ENCODE measurements at places on chromosomes 3 and 15.

DNA sequence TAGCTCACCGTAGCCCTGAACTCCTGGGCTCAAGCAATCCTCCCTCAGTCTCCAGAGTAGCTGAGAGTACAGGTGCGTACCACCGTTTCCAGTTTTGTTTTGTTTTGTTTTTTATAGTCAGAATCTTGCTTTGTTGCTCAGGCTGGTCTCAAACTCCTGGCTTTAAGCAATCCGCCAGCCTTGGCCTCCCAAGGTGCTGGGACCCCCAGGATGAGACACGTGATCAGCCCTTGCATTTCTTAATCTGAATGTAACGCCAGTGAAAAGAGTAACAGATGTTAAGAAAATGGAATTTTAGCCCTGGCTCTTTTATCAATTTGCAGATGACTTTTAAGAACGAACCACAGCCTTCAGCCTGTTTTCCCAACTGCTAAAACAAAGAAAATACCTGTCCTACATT lies 451.3 kb downstream of the SHQ1 start:
- no peak for DNase-seq

DNA sequence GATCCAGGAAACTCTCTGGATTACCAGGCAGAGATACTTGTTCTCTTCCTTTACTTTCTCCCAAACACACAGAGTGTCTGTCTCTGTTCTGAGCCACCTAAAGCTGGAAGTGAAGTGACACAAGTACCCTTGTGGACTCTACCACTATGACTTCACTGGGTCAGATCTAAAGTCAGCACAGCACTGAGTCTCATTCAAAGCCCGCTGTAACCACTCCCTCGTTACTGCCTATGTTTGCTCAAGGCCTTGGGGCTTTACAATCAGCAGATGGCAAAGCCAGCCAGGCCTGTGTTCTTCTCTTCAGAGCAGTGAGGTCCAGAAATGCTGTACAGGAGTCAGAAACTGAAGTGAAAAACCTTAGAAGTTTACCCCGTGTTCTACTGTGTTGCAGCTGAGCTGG lies 588.3 kb upstream of the SEMA6D start:
- no peak for DNase-seq

DNA sequence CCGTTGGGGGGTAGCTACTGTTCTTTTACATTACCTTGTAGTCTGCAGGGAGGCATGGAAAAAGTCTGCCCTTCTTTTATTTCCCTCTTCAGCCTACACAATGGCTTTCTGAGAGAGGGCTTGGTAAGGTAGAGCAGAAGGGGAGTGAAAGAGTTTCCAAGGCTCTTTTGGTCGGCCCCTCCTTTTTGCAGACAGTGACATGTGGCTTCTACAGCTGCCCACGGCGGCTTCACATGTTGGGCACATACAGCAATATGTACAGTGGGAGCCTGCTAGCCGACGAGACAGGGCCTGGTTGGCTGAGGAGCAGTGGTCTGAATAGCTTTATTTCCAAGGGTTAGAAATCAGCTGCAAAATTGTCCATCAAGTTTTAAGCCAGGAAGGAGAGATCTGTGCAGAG lies 4.0 kb downstream of the INAFM2 start:
- no peak for DNase-seq

GRCh38 chr3:36409862-36410261 lies 29.6 kb downstream of the STAC start:
- DNase-seq = no peak

DNA sequence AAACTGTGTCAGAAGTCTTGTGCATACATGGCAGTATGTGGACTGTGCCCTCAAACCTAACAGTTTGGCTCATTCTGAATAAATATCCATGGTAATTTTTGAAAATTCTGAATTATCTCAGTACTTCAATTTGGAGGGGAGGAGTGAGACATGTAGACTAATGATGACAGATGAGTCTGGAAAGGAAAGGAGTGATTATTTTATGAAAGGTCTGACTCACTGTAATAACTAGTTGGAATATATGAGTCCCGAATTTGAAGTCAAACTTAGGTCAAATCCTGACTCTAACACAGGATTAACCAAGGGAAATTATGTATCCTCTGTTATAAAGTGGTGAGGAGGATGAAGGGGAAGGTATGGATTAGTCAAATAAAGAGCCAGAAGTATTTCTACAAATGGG lies 38.6 kb downstream of the SUCNR1 start:
- DNase-seq = no peak

- DNase-seq = no peak
These were observed 12.6 kb upstream of the RTP3 start for GRCh38 chr3:46484911-46485778.

DNA sequence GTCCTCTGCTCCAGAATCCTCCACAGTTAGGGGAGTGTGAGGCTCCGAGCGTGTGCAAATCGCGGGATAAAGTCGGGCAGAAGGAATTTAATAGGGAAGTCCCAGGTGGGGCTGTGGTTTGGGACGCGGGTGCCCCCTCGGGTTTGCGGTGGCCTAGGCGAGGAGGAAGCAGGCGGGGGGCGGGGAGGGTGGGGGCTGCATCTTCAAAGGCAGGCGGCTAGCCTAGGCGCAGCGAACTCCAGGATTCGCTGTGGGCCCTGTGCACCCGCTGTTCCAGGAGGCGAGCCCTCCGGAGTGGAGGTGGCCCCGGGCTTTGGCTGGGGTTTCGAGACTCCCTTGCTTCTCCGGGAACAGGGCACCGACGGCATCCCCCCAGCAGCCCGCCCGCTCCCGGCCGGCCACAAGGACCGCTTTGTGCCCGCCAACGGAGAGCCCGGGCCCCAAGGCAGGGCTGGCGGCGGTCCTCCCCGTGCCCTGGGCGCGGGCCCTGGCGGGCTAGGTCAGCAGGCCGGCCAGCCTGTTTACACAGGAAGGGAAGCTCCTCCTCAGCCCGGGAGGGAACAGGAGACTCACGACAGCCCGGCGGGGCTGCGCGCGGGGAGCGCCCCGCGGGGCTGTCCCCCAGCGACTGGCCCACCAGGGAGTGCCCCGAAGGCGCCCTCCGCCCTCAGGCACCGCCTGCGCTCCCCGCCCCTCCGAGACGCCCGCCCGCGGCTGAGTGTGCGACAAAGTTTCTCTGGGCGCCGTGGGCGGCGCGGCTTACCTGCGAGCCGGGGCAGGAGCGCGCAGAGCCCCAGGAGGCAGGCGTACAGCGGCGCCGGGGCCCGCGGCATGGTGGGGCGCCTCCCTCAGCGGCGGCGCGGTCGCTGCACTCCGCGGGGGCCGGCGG lies 753 bp downstream of the ITGB5 start:
- DNase-seq = no peak

DNA sequence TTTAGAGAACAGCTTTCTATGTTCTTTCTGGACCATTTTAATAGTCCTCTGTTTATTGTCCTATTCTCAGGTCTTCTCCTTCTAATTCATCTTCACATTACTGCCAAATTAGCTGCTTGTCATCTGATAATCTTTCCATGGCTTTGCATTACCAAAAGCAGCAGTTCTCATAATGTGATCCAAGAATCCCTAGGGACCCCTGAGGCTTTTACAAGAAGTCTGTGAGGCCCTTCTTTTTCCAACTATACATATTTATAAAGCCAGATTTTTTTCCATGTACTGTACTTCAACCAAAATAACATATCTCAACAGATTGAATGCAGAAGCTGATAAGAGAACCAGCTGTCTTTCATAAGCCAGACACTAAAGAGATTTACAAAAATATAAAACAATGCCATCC lies 162.5 kb upstream of the BFSP2 start:
- DNase-seq = no peak

Measured in stimulated activated CD8-positive, alpha-beta memory T cell treated with anti-CD3 and anti-CD28 coated beads, Interleukin-7, amount 100 ng/mL, for 1 hour (primary cell).